ENCODE measurements at places on chromosomes 13 and 19.

DNA sequence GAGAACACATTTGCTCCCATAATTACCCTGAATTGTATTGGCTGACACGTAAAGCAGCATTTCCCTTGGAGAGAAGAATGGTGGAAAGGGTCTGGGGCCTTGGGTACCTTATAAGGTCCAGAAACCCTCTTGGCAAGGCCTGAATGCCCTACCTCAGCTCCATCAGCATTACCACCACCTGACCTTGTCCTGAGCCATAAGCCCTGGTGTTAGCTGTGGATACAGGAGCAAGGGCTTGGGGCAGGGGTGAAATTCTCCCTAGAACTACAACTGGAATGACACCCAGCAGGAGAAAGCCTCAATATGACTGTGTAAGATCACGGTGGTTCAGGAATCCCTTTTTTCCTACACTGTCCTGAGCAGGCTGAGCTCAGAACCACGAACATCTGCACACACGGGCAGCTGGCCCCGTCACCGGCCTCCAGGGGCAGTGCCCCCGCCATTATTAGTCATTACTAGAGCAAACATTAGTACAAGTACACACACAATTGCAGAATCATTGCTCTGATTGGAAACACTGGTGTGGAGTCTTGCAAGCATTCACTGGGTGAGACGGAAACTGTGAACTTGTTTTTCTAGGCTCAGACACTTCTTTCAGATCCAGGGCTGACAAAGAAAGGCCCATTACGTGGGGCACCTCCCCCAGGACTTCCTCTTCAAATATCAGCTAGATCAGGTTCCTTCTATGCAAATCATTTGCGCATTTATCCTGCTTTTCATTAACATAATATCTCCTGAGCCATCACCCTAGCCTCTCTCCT, 26.8 kb upstream of the MTIF3 start:
- H3K27ac ChIP-seq: no peak overlapping the region
- no peak for DNase-seq
- H3K4me3 ChIP-seq: no peak overlapping the region
- no peaks in the 10 kb centered on the region for H3K36me3 ChIP-seq
- peaks cover 12% of the 10 kb centered on the region for H3K4me1 ChIP-seq
- peaks cover 22% of the 10 kb centered on the region for H3K27me3 ChIP-seq

DNA sequence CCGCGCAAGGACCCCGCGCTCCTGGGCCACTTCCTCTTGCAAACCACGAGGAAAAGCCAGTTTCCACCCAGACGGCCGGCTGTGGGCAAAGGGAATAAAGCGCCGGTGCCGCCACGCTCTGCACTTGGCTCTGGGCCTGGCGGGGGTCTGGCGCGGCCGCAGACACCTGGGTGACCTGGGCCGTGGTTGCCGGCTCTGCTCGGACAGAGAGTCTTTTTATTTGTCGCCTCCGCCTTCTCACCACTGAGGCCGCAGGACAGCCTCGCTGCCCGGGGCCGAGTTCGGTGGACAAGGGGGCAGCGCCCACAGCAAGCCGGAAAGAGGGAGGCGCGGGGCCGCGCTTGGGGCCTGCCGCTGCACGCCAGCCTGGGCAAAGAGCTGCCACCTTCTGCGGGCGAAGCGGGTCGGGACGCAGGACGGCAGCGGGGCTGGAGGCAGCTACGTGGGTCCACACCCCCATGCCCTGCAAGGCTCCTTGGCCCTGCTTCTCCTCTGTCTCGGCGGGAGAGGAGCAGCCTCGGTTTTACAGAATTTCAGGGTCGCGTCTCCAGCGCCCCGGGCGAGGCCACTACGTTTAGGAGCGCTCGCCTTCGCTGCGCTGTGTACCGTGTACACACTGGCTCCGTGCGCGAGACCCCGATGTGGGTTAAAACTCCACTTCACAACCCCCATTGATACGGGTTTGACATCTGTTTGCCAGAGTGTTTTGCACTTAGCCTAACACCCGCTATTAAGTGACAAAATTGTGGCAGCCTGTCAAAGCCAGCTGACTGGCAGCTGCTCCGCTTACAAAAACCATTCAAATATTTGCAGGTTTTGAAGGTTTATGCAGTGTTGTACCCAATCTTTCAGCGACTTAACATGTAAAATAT, 13.0 kb upstream of the SOX1 start:
- H3K27me3 ChIP-seq: peaks cover 65% of the 10 kb centered on the region
- DNase-seq: no peak
- peaks cover 3% of the 10 kb centered on the region for H3K36me3 ChIP-seq
- H3K4me3 ChIP-seq: no peak overlapping the region

- peaks cover 63% of the 10 kb centered on the region for H3K27me3 ChIP-seq
- DNase-seq: no peak
- no peaks in the 10 kb centered on the region for H3K4me1 ChIP-seq
- H3K27ac ChIP-seq: no peak overlapping the region
- H3K36me3 ChIP-seq: no peaks in the 10 kb centered on the region
Measured at GRCh38 chr13:110980921-110981320, 66.1 kb upstream of the ANKRD10 start.

- H3K27ac ChIP-seq: no peak overlapping the region
- no peak for DNase-seq
- no peaks in the 10 kb centered on the region for H3K27me3 ChIP-seq
- H3K4me1 ChIP-seq: no peaks in the 10 kb centered on the region
- peaks cover 3% of the 10 kb centered on the region for H3K36me3 ChIP-seq
- H3K4me3 ChIP-seq: no peak overlapping the region
Measured at GRCh38 chr13:60095300-60095699, 68.4 kb downstream of the DIAPH3 start.

- H3K4me1 ChIP-seq: no peaks in the 10 kb centered on the region
- no peak overlapping the region for H3K4me3 ChIP-seq
- no peak overlapping the region for H3K27ac ChIP-seq
- DNase-seq: no peak
- H3K36me3 ChIP-seq: peaks cover 2% of the 10 kb centered on the region
Measured at GRCh38 chr13:32804673-32805230, 211.5 kb upstream of the KL start.

DNA sequence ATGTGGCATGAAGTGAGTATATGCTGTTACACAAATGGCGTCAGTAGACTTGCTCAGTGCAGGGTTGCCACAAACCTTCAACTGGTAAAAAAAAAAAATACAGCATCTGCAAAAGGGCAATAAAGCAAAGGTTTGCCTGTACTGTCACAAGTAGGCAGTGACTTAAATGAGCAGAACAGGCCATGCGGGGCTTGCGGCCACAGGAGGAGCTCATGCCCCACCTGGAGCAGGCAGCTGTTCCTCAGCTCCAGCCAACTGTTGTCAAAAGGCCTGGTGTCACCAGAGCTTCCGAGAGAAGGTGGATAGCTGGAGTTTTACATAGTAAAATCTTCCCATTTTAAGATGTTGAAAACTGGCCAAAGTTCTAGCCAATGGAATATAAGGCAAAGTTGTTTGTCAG, 7.7 kb downstream of the ATP7B start:
- no peaks in the 10 kb centered on the region for H3K4me1 ChIP-seq
- DNase-seq: no peak
- H3K4me3 ChIP-seq: no peak overlapping the region
- H3K27me3 ChIP-seq: peaks cover 22% of the 10 kb centered on the region

- H3K36me3 ChIP-seq: peaks cover 27% of the 10 kb centered on the region
- H3K4me3 ChIP-seq: peak overlapping the region; percentile 23
- DNase-seq: no peak
- H3K27ac ChIP-seq: peak overlapping the region; percentile 94
- no peaks in the 10 kb centered on the region for H3K27me3 ChIP-seq
- peaks cover 45% of the 10 kb centered on the region for H3K4me1 ChIP-seq
Measured at GRCh38 chr19:2330632-2331284, 2.3 kb downstream of the SPPL2B start.

DNA sequence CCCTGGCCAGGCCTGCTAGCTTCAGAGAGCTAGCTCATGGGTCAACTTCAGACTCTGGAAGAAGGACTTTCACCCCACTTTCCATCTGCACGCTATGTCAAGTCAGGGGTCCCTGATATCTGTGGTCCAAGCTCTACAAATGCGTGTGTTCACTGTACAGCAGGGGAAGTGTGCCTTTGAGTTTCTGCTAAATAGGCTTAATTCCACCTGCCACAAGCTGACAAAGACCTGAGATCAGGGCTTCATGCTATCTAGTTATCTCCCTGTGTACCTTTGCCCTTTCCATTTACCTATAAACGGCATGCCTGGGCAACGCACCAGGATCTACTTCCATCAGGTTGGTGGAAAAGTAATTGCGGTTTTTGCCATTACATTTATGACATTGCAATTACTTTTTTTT, 10.7 kb upstream of the SULT2A1 start:
- no peaks in the 10 kb centered on the region for H3K36me3 ChIP-seq
- peaks cover 24% of the 10 kb centered on the region for H3K27me3 ChIP-seq
- no peak overlapping the region for H3K27ac ChIP-seq
- no peaks in the 10 kb centered on the region for H3K4me1 ChIP-seq
- H3K4me3 ChIP-seq: no peak overlapping the region

- H3K27ac ChIP-seq: no peak overlapping the region
- peaks cover 25% of the 10 kb centered on the region for H3K36me3 ChIP-seq
- peak; percentile 58 for DNase-seq
- peak overlapping the region; percentile 87 for H3K4me3 ChIP-seq
Measured at GRCh38 chr19:42254089-42254849, 659 bp downstream of the ERF start.

GRCh38 chr19:14089662-14090508, 666 bp downstream of the SAMD1 start:
- no peaks in the 10 kb centered on the region for H3K27me3 ChIP-seq
- H3K27ac ChIP-seq: peak overlapping the region; percentile 89
- H3K4me3 ChIP-seq: peak overlapping the region; percentile 82
- no peak for DNase-seq

DNA sequence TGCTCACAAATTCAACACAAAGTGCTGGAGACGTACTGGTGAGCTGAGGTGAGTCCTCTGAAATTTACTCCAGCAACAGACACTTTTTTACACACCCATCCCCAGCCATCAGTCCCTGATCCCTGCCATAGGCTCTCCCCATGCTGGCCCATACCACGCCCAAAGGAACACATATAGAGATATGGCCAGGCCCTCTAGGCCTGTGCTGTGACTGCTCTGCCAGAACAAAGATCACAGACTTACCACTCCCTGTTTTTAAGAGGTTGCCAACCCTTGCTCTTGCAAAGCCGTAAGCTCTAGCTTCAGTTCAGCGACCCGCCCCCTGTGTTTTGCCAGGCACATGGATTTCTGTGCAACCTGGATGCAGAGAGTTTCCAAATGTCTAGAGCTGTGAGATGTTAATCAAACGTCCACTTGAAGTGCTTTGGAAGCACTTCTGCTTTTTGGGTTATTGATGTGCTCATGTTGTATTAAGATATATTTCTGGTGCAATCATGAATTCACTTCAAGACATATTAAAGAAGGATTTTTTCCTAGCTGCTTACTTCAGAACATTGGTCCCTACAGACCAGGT, 59.7 kb downstream of the DLEU7 start:
- no peaks in the 10 kb centered on the region for H3K4me1 ChIP-seq
- no peak overlapping the region for H3K27ac ChIP-seq
- H3K4me3 ChIP-seq: no peak overlapping the region
- H3K27me3 ChIP-seq: peaks cover 18% of the 10 kb centered on the region
- DNase-seq: no peak

GRCh38 chr19:16571283-16571682, 932 bp downstream of the SLC35E1 start:
- H3K36me3 ChIP-seq: peaks cover 41% of the 10 kb centered on the region
- H3K27ac ChIP-seq: peak overlapping the region; percentile 98
- H3K4me1 ChIP-seq: peaks cover 44% of the 10 kb centered on the region
- peak overlapping the region; percentile 92 for H3K4me3 ChIP-seq
- no peaks in the 10 kb centered on the region for H3K27me3 ChIP-seq

GRCh38 chr19:50836543-50837195, 3.3 kb upstream of the KLK15 start:
- peaks cover 2% of the 10 kb centered on the region for H3K36me3 ChIP-seq
- peak overlapping the region; percentile 79 for H3K4me3 ChIP-seq
- DNase-seq: no peak
- peaks cover 63% of the 10 kb centered on the region for H3K27me3 ChIP-seq

DNA sequence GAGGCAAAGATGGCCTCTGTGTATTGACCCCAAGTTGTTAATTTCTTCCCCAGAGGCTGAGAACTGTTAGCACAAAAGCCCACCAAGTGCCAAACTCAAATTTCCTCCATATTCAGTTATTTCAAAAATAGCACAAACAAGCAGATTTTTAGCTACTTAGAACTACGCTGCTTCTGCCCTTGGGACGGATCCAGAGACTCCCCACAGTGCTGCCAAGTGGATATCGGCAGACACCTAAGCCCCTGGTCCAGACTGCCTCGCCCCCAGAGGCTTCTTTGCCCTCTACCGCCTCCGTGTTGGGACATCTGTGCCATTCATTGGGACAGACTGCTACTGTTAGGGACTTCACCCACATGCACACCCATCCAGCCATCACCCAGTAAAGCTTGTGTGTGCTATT, 188.3 kb downstream of the POSTN start:
- H3K4me3 ChIP-seq: no peak overlapping the region
- H3K27me3 ChIP-seq: no peaks in the 10 kb centered on the region
- DNase-seq: no peak

DNA sequence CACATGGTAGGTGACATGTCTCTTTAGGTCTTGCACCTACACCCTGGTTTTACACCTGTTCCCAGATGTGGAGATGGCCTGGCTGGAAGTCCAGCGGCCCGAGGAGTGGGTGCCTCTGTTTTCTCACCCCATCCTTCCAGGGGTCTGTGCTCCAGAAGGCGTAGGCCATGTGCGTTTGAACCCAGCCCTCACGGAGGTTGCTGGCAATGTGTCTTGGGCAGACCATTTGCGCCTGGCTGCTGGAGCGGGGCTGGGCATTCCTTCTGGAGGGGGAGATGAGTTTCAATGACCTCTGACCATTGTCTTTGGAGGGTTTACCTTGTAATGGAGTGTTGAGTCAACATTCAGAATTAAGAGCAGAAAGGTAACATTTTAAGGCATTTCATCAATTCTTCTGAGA, 54.8 kb upstream of the ZNF536 start:
- no peaks in the 10 kb centered on the region for H3K4me1 ChIP-seq
- DNase-seq: no peak
- H3K36me3 ChIP-seq: peaks cover 1% of the 10 kb centered on the region

GRCh38 chr19:12111176-12111575, 29.0 kb downstream of the ZNF20 start:
- H3K4me1 ChIP-seq: no peaks in the 10 kb centered on the region
- no peaks in the 10 kb centered on the region for H3K36me3 ChIP-seq
- H3K27me3 ChIP-seq: no peaks in the 10 kb centered on the region

DNA sequence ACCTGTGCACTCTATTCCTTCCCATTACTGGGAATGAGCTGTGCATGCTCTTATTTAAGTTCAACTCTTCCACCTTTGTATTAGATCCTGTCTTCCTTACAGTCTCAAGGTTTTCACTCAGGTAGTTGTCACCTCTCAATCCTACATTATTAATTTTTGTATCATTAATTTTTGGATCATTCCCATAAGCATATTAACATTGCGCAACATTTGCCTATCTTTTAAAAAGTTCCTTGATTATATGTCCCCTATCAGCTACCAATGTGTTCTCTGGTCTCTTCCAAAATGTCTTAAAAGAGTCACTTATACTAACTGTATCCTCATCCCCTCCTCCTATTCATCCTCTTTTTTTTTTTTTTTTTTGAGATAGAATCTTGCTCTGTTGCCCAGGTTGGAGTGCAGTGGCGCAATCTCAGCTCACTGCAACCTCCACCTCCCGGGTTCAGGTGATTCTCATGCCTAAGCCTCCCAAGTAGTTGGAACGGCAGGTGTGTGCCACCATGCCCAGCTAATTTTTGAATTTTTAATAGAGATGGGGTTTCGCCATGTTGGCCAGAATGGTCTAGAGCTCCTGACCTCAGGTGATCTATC, 2.1 kb upstream of the RCBTB2 start:
- H3K4me3 ChIP-seq: no peak overlapping the region
- peak overlapping the region; percentile 32 for H3K27ac ChIP-seq
- H3K4me1 ChIP-seq: peaks cover 20% of the 10 kb centered on the region
- H3K36me3 ChIP-seq: peaks cover 26% of the 10 kb centered on the region
- no peak for DNase-seq

Data from central memory CD8-positive, alpha-beta T cell (primary cell).